ENCODE measurements at places on chromosomes 1 and 21.

- DNase-seq, result no peak
Observed at GRCh38 chr1:33512226-33513011, 40.0 kb downstream of the ZSCAN20 start.

DNA sequence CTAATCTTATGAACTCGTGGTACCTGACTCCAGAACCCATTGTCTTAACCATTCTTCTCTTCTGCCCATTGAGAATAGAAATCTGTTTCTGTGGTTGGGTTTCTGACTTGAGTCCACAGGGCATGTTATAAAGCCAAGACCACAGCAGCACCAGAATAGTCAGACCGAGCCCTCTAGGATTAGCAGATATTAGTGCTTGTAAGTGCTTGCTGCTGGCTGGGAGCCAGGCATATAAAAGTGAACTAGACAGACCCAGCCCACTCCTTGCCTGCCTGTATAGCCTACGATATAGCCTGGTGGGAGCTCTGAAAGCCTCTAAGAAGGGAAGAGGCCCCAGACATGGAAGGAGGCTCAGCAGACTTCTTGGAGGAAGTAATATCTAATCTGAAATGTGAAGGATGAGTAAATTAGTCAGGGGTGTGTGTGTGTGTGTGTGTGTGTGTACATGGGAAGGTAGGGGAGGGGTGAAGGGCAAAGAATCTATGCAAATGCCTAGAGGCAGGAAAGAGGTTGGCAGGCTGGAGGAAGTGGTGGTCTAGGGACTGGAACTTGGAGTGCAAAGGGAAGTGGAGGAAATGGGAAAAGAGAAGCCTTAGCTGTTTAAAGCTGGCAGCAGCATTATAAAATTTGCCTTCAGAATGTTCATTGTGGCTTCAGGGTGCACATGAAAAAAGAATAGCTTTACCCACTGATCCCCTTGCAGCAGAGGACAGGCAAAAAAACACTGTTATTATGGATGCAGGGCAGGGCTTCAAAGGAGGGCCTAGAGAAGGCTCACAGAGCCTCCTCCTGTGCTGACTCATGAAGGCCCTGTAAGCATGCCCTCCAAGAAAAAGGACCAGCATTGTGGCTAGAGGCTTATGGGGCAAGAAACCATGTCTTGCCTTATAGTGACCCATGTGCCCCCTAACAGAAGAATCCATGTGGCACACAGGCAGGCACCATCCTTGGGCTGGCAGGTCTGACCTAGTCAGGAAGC, 169.2 kb downstream of the LMX1A start:
- no peak for DNase-seq

- DNase-seq, result no peak
Observed at GRCh38 chr1:57109883-57110282, 144.1 kb upstream of the C8B start.

DNA sequence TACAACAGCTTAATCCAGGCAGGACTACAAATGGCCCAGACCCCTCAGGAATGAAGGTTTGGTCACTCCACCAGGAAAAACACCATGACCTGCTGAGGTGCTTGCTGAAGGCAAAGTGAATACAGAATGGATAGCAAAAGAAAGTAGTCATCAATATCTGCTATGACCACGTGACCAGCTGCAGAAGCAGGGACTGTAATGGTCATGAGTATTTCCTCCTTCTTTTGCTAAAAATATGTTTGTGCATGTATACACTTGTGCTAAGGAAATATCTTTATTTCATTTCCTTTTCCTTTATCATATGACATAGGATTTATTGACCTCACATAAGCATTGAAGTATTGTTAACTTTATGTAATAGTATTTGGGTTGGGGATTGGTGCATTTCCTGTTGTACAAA, 26.4 kb upstream of the GOLT1A start:
- no peak for DNase-seq

- peak; percentile 22 for DNase-seq
Observed at GRCh38 chr1:244325056-244325758, 126.5 kb downstream of the ADSS2 start.

DNA sequence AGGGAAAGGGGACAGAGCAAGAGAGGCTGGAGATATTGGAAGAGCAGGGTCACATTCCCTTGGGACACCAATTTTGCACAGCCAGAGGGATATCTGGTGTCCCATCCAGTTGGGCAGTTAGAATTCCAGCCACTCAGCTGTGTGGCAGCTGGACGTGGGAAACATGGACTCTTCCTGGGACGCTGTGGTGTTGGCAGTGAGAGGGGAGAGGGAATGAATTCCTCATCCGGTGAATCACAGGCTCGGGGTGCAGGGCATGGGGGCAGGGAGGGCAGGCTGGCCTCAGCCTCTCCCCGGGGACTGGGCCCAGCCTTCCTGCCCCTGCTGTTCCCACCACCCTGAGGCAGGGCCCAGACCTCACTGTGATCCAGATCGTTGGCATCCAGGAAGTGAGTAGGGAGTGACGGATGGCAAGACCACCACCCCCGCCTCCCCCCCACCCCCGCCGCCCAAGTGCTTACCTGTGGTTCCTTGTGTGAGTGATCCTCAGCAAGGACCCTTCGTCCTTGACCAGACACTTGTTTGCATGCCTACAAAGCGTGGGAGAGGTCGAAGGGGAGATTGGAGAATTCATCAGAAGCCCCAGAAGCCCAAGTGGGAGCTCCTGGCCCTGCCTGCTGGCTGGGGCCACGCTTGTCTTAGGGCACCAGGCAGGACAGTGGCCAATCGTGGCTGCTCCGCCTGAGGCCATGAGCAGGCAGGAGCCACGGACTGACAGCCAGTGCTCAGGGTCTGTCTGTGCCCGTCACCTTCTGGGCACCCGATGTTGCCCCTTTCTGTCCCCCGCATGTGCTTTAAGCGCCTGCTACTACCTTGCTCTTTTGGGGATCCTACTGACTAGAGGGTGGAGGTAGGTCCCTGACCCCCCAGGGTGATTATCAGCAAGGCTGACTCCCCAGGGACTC, 8.7 kb downstream of the WNT3A start:
- peak; percentile 33 for DNase-seq

- DNase-seq, result no peak
Observed at GRCh38 chr1:50505427-50505826, 82.2 kb upstream of the DMRTA2 start.

GRCh38 chr21:18368205-18368604, 35.4 kb downstream of the TMPRSS15 start:
- peak; percentile 10 for DNase-seq

DNA sequence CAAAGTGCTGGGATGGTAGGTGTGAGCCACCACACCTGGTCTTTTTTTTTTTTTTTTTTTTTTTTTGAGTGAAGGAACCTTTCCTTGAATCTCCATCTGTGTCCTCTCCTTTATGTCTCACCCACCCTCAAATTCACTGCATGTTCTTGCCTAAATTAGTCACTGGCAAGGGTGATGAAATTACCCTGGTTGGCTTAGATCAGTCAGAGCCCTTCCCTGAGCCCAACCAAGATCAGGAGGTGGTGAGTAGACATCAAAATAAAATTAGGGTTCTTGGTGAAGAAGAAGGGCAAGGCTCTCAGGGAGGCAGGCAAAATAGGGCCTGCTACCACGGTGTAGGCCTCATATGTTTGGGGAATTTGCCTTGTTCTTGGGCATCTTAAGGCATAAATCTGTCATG, 5.3 kb upstream of the TNN start:
- no peak for DNase-seq

DNA sequence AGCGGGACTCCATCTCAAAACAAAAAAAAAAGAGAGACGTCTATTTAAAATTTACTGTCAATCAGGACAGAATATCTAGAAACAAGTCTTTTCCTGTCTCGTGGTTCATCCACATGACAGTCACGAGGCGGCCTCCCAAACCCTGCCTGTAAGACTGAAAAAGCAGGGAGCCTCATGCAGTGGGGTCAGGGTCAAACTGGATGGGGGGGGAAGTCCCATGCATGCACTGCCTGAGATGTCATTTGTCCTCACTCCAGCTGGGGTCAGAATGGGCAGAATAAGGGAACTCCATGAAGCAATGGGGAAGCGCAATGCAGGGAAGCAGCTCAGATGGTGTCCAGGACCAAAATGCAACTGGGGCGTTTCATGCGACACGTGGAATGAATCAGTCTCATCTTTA, 85.5 kb downstream of the PIK3CD start:
- no peak for DNase-seq

DNA sequence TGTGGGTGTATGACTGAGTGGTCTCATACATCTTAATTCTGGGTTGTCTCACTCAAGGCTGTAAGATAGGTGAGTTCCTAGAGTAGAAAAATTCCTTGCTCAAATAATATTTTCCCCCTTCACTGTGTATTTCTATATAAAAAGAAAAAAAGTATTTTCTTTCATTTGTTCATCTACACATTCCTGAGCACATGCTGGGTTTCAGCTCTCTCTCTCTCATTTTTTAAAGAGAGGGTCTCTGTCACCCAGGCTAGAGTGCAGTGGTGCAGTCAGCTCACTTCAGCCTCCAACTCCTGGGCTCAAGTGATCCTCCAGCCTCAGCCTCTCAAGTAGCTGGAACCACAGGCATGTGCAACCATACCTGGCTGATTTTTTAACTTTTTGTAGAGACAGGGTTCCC, 22.0 kb downstream of the DDI2 start:
- DNase-seq, result no peak

DNA sequence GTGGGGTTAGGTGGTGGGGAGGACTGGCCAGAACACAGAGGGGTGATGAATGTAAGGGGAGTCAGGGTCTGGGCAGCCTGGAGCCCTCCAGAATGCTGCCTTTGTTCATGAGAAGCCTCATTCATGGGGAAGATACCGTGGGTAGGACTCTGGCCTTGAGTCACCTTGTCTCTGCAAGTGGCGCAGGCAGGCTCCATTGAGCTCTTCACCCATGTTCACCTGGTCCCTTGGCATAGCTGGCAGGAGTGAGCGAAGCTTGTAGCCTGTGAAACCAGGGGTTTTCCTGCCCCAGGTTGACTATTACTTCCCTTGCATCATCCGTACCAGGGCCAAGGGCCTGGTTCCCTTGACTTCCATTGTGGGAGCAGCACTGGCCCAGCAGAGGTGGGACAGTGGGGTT, 25.8 kb downstream of the SOX13 start:
- no peak for DNase-seq

- no peak for DNase-seq
Observed at GRCh38 chr1:145999321-146000024, 3.1 kb upstream of the TXNIP start.

- no peak for DNase-seq
Observed at GRCh38 chr1:110593902-110594301, 12.3 kb downstream of the KCNA2 start.

DNA sequence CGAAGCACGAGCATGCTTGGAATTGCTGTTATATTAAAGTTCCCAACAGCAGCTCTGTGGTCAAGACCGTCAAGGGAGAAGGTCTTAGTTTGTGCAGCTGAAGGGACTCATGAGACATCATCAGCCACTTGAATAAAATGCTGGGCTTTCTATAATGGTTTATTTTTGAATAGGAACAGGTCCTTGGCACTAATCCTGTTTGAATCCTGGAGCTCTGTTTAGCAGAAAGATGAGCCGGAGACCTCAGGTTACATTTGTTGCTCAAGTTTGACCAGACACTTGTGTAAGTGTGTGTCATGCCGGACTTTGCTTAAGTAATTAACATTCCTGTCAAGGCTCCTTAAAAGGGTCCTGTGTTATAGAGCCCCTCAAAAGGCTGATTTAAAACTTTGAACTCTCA, 186.5 kb downstream of the ROR1 start:
- DNase-seq, result no peak

All from fibroblast of skin of abdomen (primary cell).